Stimulated activated CD8-positive, alpha-beta memory T cell treated with anti-CD3 and anti-CD28 coated beads, Interleukin-4, amount 100 ng/mL, for 1 hour (primary cell): ENCODE measurements at places on chromosomes 4 and X.

- DNase-seq: no peak
Measured at GRCh38 chr4:73892966-73893365, 23.8 kb downstream of the CXCL1 start.

GRCh38 chr4:46648088-46648744 lies 258.3 kb upstream of the GABRA2 start:
- DNase-seq: no peak

GRCh38 chr4:108556588-108557200 lies 63.7 kb upstream of the RPL34 start:
- DNase-seq: no peak

- no peak for DNase-seq
Measured at GRCh38 chrX:105313596-105313995, 93.1 kb upstream of the TEX13A start.

DNA sequence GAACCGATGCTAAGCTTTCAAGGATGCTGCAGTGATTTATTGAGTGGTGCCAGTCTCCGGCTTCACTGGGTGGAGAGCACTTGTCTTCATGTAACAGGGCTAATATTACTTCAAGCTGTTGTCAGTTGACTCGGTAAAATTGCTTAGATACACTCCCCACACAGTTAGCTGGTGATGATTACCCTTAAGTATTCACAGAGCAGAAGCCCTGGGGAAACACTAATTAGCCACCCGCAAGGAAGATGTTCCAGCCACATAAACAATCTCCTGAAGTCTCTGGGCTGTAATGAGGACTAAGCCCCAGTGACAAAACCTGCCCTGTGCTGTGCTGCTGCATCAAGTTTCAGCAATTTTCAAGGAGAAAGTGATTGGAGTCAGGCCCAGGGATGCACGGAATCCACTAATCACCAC lies 37.3 kb upstream of the GK2 start:
- no peak for DNase-seq
